ENCODE measurements at places on chromosomes 16 and 17.

DNA sequence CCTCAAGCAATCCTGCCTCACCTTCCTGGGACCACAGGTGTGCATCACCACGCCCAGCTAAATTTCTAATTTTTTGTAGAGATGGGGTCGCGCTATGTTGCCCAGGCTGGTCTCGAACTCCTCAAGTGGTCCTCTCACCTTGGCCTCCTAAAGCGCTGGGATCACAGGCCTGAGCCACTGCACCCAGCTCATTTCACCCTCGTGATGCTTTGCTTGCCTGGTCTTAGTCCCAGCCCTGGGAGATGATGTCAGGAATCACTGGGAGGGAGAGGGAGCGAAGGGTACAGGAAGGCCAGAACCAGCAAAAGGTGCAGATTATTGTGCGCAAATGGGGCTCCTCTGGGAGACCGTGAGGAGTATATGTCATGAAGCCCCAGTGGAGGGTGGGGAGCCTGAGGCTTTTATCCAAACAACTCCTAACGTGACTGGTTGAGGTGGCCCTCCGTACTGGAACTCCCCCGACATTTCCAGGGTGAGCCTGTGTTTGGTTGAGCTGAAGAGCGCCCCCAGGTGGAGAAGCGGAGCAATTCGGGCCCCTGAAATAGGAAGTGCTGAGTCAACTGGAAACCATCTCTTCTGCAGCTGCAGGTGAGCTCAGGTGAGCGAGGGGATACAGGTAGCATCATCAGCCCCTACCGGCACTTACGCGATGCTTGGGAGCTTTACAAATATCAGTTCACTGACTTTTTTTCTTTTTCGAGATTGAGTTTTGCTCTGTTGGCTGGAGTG is 41.2 kb upstream of the HAPSTR1 start:
- no peak for DNase-seq

DNA sequence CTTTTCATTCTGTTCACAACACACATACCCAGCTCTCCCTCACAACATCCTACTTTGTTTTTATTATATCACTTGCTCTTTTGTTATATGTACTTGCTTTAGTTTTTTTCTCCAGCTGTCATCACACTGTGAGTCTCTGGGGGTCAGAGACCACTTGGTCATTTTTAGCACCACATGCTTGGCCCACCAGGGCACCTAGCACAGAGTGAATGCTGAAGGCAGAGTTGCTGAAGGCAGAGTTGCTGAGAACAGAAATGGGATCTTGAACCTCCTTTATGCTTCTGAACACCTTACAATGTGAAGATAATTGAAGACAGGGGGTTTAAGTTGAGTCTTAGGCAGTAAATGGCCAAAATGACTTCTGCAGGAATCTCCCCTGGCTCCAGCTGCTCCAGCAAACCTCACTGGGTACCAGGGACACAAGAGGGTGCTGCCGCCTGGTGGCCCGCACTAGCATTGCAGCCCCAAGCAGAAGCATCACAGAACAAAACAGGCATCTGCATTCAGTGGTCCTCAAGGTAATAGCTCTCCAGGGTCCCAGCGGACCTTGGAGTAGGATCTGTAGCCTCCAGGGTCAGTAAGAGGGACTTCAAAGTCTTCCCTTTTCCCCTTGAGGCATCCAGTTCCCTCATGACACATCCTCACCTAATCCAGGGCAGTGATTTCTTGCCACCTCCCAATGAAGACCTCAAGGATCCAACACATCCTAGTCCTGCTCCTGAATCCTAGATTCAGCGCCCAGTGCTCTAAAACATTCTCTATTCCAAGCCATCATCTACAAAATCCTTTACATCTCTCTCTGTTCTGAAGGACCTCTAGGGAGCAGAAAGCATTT is 1972.6 kb downstream of the TP53TG3F start:
- DNase-seq: no peak

- no peak for DNase-seq
Measured at GRCh38 chr17:61456688-61457225, 4.5 kb downstream of the TBX4 start.

DNA sequence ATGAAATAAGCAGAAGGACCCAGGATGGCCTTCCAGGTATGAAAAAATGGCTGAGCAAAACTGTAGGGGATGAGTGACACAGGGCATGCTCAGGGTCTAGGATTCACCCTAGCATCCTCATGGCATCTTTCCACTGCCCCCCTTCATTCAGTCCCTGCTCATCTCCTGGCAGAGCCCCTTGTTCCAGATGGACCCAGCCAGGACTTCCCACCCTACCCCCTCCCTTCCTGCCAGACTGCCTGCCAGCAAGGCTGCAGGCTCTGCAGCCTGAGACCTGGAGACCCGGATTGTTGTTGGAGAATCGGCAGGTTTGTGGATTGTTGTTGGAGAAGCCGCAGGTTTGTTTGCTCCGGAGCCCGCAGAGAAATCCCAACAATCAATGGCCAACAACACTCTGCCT is 6.6 kb downstream of the SEZ6 start:
- no peak for DNase-seq

DNA sequence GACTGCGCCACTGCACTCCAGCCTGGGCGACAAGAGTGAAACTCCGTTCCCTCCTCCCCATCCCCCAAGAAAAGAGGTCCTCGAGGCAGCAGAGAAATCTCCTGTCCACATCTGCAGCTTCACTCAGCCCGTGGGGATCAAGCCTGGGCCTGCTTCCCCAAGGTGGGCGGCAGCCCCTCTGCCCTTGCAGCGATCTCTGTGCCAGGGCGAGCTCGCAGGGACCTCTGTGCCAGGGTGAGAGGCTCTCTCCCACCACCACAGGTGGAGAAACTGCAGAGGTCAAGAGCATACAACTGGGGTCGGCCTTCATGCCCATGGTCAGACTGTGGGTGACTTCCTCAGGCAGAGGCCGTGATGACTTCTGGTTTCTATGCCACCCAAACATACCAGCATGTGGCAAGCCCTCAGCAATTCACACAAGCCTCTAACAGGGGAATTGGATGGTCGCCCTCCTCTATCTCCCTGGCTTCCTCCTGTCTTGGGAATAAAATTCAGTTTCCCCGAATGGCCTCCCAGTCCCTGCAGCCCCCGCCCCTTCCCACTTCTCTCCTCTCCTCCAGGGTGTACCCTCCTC is 5.5 kb downstream of the SLC43A2 start:
- no peak for DNase-seq

DNA sequence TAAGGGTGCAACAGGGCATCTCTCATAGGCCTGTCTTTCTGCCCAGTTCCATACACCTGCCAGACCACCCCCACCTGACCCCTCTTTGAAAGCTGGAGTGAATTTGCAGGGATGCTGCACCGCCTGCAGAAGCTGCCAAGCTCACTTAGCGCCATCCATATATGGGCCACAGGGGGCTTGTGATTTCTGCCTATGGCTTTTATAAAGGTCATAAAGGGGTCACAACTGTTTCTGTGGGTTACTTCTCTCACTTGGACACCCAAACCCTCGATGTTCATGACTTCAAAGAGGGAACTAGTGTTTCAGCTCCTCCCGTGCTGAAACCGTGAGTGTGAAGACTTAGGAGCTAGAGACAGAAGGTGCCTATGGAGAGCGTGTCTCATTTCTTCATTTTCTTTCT is 23.9 kb upstream of the MEAK7 start:
- DNase-seq: no peak

- no peak for DNase-seq
Measured at GRCh38 chr17:17034496-17035075, 7.7 kb upstream of the MPRIP start.

All from amygdala (tissue), 56 donors.